ENCODE measurements at places on chromosomes 6 and 20.

DNA sequence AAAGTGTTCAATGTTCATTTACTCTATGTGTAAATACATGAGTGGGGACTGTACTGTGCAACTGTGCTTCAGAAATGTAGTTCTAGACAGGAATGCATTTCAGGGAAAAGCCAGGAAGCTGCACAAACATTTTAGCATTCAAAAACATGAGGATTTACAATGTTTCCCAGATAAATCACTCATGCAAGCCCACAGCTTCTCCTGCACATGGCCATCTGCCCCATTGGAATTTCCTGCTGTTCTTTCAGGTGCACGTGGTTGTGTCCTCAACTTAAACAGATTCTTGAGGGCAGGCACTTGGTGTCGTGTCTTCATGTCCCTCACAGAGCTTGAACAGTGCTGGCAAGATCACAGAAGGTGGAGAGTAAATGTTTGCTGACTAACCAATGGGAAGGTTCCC is 101.5 kb downstream of the UNC5CL start:
- DNase-seq: no peak

GRCh38 chr6:33252759-33253158 is 18.9 kb downstream of the VPS52 start:
- no peak for DNase-seq

DNA sequence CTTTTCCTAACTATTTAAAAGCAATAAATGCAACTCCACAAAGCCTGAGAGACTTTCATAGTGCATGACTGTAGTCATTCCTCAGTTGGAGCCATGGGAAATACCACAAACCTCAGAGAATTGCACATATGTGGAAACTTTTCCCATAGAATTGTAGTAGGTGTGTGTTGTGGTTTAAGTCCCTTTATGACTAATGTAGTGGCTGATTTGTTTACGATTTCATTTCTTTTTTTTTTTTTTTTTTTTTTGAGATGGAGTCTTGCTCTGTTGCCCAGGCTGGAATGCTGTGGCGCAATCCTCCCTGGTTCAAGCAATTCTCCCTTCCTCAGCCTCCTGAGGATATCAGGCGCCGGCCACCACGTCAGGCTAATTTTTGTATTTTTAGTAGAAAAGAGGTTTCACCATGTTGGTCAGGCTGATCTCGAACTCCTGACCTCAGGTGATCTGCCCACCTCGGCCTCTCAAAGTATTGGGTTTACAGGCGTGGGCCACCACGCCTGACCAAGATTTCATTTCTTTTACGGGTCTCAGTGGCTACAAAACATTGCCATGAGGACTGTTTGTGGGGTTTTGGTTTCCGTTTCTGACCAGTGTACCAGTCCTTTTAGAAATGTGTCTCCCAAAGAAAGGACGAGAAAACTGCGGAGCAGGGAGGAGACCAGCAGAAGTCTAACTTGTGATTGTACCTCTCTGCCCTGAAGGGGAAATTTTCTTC is 212.1 kb upstream of the MARCKS start:
- DNase-seq: no peak

GRCh38 chr6:142372348-142372747 is 70.5 kb downstream of the ADGRG6 start:
- no peak for DNase-seq

- DNase-seq: peak; percentile 79
Observed at GRCh38 chr6:35141007-35141655, at the start of gene TCP11. Gene TCP11, minus strand, starts transcription at chr6:35141339. Its CDS starts 469 bp downstream, at chr6:35140870.

DNA sequence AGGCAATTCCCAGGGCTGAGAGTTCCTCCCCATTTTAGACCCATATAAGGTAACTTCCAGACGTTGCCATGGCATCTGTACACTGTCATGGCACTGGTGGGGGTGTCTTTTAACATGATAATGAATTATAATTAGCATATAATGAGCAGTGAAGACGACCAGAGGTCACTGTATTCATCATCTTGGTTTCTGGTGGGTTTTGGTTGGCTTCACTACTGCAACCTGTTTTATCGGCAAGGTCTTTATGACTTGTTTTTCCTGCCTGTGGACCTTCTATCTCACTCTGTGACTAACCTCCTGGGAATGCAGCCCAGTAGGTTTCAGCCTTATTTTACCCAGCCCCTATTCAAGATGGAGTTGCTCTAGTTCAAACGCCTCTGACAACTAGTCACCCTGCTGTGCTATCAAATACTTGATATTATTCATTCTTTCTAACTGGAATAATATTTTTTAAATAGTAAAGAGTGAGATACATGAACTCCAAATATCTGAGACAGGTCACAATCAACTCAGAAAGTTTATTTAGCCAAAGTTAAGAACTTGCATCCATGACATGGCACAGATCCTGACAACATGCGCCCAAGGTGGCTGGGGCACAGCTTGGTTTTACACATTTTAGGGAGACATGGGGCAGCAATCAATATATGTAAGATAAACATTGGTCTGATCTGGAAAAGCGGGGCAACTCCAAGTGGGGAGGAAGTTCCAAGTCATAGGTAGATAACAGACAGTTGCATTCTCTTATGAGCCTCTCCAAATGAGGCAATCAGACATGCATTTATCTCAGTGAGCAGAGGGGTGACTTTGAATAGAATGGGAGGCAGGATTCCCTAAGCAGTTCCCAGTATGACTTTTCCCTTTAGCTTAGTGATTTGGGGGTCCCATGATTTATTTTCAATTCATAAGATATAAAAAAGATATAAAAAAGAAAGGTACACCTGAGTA is 1.2 kb upstream of the UFL1 start:
- no peak for DNase-seq

- DNase-seq: no peak
Observed at GRCh38 chr6:54026652-54027400, 84.4 kb upstream of the MLIP start.

- DNase-seq: no peak
Observed at GRCh38 chr20:60700728-60701127, 551.3 kb upstream of the CDH4 start.

GRCh38 chr6:35719830-35720733 is 16.8 kb upstream of the ARMC12 start:
- DNase-seq: peak; percentile 90

DNA sequence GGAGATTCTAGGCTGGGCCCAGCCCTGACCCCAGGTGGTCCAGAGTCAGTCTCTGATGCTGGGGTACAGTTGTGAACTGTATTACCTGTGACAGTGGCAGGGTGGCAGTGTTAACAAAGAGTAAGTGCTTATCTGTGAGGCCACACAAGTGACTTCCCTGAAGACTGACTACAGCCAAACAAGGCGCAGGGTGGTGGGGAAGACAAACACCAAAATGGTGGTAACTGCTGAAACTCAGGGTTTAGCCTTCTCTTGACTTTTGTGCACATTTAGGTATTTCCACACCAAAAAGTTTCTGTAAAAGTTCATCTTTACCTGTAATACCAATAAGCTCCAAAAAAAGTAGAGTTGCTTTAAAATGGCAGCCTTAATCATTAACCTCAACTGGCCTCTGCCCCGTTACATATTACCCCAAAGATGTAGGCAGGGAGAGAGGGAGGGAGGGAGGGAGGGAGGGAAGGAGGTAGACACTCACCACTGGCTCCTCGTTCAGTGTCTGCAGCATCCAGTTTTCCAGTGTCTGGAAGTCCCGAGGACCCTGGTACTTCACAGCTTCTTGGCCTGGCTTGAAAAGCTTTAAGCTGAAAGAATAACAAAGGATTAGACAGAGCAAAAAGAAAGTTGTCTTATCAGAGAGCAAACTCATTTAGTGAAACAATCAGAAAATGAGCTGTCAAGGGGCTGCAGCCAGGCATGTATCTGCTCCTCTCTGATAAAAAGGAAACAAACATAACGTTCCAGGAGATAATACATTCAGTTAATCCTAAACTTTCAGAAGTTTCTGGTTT is 11.3 kb downstream of the TXNDC5 start:
- no peak for DNase-seq

- DNase-seq: no peak
Observed at GRCh38 chr6:8879334-8879733, 444.0 kb upstream of the SLC35B3 start.

DNA sequence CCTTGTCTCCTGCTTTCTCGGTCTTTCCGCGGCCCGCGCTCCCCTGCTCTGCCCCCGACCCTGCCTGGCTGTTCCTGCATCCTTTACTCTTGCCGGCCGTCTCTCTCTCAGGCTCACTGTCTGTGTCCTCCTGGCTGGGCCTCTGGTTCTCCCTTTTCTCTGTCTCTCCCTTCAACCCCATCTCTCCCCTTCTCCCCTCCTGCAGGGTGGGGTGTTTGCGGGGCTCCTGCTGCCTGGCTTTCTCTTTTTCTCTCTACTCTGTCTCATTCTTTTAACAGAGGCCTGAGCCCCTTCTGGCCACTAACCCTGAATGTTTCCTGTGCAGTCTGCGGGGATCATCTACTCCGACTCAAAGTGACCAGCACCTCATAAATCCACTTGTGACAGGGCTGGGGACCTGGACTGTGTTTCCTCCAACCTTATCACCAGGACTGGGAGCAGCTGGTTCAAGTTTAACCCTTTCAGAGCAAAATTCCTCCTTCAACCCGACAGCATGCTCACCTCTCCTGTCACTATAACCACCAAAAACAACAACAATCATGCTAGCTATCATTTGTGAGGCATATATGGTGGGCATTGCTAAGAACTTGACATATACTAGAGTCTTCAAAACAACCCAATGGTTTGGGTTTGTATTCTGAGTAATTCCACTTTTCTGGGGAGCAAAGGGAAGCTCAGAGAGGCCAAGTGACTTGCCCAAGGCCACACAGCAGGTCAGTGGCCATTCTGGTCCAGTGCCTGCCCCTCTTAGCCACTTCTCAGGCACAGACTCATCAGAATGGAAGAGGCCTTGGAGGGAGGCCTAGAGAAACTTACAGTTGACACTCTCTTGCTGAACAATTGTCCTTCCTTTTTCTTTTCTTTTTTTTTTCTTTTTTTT is 811 bp upstream of the RSPO4 start:
- no peak for DNase-seq

GRCh38 chr20:5781798-5782750 is 31.9 kb downstream of the SHLD1 start:
- no peak for DNase-seq

- no peak for DNase-seq
Observed at GRCh38 chr20:17960927-17961586, 7.5 kb downstream of the SNX5 start.

GRCh38 chr6:150250826-150251225 is 108.0 kb downstream of the PPP1R14C start:
- no peak for DNase-seq

DNA sequence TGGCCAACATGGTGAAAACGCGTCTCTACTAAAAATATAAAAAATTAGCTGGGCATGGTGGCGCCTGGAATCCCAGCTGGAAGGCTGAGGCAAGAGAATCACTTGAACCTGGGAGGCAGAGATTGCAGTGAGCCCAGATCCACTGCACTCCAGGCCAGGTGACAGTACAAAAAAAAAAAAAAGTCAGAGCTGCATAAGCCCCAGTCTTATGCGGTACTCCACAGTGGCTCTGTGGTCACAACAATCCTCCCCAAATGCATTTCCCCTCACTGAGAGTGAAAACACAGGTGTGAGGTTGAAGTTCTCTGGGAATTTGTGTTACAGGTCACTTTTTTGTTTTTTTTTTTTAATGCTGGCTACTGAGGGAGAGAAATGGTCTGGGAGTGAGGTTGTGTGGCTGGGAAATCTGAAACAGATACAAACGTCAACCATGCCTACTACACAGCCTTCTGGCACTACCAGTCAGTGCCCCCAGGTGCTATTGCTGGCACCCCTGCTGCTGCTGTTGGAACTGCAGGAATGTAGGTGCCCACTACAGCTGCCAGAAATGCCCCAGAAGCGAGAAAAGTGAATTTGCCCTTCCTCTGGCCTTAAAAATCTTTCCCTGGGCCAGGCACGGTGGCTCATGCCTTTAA is 5.7 kb downstream of the MRPS26 start:
- DNase-seq: no peak
